EH (cell line): ENCODE measurements at places on chromosomes 7 and 10.

GRCh38 chr10:24674892-24675632 is 48.6 kb downstream of the ARHGAP21 start:
- no peak for DNase-seq

DNA sequence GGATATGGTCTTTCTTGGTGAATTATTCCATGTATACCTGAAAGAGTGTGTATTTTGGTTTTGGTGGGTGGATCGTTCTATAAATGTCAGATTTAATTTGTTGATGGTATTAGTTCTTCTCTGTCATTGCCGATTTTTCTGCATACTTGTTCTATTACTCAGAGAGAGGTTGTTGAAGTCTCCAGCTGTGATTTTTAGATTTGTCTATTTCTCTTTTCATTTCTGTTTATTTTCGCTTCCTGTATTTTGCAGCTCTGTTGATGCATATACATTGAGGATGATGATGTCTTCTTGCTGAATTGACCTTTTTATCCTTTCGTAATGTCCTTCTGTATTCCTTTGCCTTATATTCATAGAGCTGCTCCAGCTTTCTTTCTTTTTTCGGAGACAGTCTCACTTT is 12.1 kb upstream of the BHLHA15 start:
- peak; percentile 29 for DNase-seq

- DNase-seq, result no peak
Observed at GRCh38 chr10:130345728-130346127, 209.5 kb downstream of the GLRX3 start.

GRCh38 chr10:132162590-132163277 is 24.0 kb upstream of the DPYSL4 start:
- DNase-seq, result no peak

DNA sequence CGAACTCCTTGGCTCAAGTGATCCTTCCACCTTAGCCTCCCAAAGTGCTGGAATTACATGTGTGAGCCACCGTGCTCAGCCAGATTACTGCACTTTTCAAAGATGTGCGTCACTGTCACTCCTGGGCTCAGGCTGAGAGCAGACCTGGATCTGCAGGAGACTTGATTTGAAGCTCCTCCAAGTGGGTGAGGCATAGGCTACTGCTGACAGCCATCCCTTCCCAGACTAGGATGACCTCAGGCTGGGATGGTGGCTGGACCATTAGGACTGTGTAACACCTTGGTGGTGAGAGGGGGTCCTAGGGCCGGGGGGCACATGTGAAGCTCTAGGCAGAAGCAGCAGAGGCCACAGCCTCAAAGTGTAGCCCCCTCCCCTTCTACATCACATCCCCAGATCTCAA is 8.2 kb upstream of the SRRM3 start:
- DNase-seq, result no peak

DNA sequence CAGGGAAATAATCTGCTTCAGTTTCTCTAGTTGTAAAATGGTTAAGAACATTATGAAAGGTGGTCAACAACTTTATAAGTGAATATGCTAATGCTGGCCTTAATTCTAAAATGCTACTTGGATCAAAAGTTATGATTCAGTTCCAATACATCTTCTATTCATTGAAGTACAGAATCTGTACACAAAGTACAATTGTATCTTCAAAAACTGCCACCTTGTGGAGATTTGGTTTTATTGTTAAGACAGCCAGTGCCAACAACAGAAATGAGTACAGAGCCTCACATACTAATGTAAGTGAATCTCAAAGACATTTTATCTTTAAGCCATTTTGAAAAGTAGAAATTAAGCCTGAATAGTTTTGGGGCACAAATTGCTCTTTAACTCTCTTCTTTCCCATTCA is 194.0 kb downstream of the CFTR start:
- peak; percentile 26 for DNase-seq

GRCh38 chr7:43119371-43120075 is 7.1 kb downstream of the HECW1 start:
- DNase-seq, result peak; percentile 86

DNA sequence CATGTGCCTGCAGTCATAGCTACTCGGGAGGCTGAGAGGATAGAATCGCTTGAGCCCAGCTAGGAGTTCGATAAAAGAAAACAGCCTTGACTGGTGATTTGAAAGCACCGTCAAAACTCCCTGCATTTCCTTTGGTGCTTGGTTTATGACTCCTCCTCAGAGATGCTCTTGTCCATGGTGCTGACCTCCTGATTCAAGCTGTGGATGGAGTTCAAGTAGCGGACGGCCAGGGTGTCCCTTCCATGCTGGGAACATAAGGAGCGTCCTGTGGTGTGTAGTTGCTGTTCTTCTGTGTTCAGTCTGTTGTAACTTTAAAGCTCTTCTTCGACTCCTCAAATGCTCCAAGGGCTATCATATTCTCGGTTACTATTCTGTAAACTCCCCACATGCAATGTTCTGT is 382.5 kb upstream of the KIAA1217 start:
- peak; percentile 2 for DNase-seq

DNA sequence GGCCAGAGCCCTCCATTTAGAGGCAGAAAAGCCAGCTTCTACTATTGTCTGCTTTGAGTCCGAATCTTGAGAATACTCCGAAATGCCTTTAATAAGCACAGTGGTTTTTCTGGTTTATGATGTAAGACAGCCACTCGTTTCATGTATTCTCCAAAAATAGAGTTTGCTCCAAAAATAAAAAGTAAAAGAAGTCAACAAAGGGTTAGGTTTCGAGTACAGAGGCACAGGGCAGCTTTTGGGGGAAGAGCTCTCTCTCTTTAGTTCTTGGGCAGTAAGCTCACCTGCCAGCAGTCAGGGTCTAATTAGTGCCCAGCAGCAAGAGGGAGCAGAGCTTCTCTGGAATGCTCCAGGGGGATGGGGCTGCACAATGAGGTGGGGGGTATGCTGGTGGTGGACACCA is 20.2 kb downstream of the CREB3L2 start:
- peak; percentile 43 for DNase-seq

DNA sequence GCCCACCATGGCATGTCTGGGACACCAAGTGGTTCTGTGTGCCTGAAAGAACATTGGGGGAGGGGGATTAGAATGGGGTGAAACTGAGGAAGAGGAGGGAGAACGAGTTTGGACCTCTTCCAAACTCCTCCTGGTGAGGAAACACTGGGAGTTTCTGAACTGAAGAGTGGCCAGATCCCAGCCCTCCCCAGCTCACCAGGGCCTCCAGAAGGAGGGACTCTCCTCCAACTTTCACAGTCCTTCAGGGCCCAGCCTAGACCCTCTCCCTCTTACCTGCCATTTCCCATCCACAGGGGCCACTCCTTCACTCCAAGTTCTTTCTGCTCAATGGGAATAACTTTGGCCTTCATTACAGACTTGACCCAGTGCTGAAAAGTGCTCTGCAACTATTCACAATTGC is 132.0 kb upstream of the FOXK1 start:
- no peak for DNase-seq

GRCh38 chr10:96289218-96289910 is 14.9 kb upstream of the DNTT start:
- no peak for DNase-seq

DNA sequence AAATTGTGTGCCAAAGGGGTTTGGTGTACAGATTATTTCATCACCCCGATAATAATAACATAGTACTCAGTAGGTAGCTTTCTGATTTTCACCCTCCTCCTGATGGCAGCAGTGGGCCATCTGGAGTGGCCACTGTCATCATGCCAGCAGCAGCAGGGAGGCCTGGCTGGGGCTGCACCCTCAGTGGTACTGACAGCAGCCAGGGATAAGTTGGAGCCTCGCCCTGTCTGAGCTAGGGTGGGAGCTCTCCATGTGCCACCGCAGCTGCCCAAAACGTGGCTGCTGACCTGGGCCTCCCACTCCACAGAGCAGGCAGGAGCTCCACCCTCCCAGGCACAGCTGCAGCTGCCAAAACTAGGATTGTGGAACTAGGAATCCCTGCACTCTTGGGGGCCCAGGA is 700.8 kb upstream of the KCND2 start:
- no peak for DNase-seq

GRCh38 chr7:120256344-120257070 is 16.5 kb upstream of the KCND2 start:
- DNase-seq, result no peak

DNA sequence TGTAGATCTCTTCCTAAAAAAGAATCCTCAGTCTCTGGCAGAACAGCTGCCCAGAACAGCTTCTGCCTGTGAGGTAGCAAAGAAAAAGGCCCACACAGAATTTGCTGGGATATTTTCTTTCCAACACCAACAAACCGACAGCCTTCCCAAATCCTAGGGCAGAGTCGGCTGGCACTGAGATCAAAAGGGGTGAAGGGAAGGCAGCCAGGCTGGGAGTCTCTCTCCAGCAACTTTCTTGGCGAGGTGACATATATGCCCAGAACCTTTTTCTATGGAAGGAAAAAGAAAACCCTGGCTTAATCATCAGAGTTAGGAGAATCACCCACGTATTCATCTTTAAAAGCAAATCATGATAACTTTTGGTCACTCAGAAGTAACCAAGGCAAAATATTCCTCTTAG is 279.6 kb downstream of the DNAJB6 start:
- DNase-seq, result no peak

DNA sequence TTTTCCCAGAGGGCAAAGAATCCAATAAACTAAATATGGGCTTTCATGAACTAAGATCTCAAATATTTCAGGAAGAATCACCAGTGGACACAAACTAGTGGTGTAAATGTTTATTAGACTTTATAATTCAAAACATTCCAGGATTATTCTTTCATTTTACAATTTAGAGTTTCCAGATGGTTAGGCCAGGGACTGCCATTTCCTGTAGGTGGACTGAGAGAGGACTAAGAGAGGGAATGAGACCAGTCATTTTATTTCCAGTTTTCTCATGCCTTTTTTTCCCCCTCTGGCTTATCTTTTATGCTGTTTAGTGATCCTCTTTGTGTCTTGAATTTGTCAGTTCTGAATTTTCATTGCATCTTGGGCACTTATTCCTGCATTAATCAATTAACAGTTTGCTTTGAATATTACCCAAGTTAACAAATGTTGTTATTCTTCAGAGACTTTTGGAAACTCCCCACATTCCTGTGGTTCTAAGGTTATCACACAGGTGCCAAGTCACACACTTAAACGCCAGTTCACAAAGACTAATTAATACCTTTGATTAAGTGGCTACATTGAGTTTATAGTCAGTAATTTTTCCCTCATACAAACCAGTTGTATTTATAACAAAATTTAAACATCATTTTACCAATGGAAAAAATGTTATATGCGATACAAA is 12.3 kb downstream of the CISD1 start:
- peak; percentile 77 for DNase-seq
